A549 treated with CORT108297 at 1 μM for 4 hours (cell line): ENCODE measurements at places on chromosomes 3 and 15. TPM values are rescaled to one million over a fixed set of nuclear protein-coding genes. Genes with fewer than 3 reads are reported as not detected.

The GRM7 gene
- total RNA-seq: not detected in 5 replicates

The SLC38A3 gene
- total RNA-seq: 0.02 to 0.23 TPM (median 0.08 TPM) in 4 of 5 replicates, not detected in the other

The PSMD6 gene
- total RNA-seq: 72.6 to 87.9 TPM (median 76.8 TPM) in 5 replicates

The RRP9 gene
- 38.5 to 53.0 TPM (median 51.1 TPM) in 5 replicates for total RNA-seq

The TUSC7 gene
- not detected in 5 replicates for total RNA-seq

The GPR156 gene
- total RNA-seq: 0.25 to 0.54 TPM (median 0.46 TPM) in 5 replicates

The CEP97 gene
- total RNA-seq: 3.5 to 5.4 TPM (median 4.6 TPM) in 5 replicates

The SOX2 gene
- total RNA-seq: 0.68 to 0.95 TPM (median 0.76 TPM) in 5 replicates

The FBXW12 gene
- total RNA-seq: not detected in 5 replicates

The DTWD1 gene
- 14.3 to 16.3 TPM (median 15.5 TPM) in 5 replicates for total RNA-seq

The P2RY1 gene
- total RNA-seq: 0.36 to 0.49 TPM (median 0.37 TPM) in 5 replicates

The DZIP1L gene
- total RNA-seq: 5.6 to 8.2 TPM (median 7.9 TPM) in 5 replicates

The GAP43 gene
- total RNA-seq: 0.06 to 0.08 TPM (median 0.06 TPM) in 4 of 5 replicates, not detected in the other

The ISLR gene
- 0.25 to 0.45 TPM (median 0.35 TPM) in 5 replicates for total RNA-seq

The RPS17 gene
- 3,680 to 4,192 TPM (median 4,148 TPM) in 5 replicates for total RNA-seq

The TLR9 gene
- 0.05 to 0.13 TPM in 2 of 5 replicates, not detected in the others for total RNA-seq

The TNFAIP8L3 gene
- total RNA-seq: 7.0 to 10.0 TPM (median 8.9 TPM) in 5 replicates

The EDEM1 gene
- 16.1 to 19.6 TPM (median 17.5 TPM) in 5 replicates for total RNA-seq

The HESX1 gene
- 0.12 to 0.43 TPM (median 0.24 TPM) in 4 of 5 replicates, not detected in the other for total RNA-seq

The SCAANT1 gene
- total RNA-seq: not detected in 5 replicates

The PAQR9 gene
- 3.0 to 3.7 TPM (median 3.2 TPM) in 5 replicates for total RNA-seq

The ERICH6 gene
- 0.18 TPM in 1 of 5 replicates, not detected in the others for total RNA-seq

The SLC35G2 gene
- total RNA-seq: 25.5 to 30.9 TPM (median 28.9 TPM) in 5 replicates

The SIDT1 gene
- 0.47 to 0.69 TPM (median 0.53 TPM) in 5 replicates for total RNA-seq

The TOP2B gene
- total RNA-seq: 59.1 to 91.1 TPM (median 63.2 TPM) in 5 replicates

The MFGE8 gene
- 291 to 376 TPM (median 344 TPM) in 5 replicates for total RNA-seq

The SLC22A13 gene
- total RNA-seq: 0.05 to 0.13 TPM (median 0.08 TPM) in 5 replicates

The ROPN1 gene
- total RNA-seq: not detected in 5 replicates

The INSYN1 gene
- 1.3 to 1.8 TPM (median 1.5 TPM) in 5 replicates for total RNA-seq

The CHRD gene
- total RNA-seq: 0.13 to 0.48 TPM (median 0.16 TPM) in 5 replicates

The PTPRG gene
- 1.6 to 2.8 TPM (median 2.6 TPM) in 5 replicates for total RNA-seq

The TM6SF1 gene
- 0.07 to 0.38 TPM (median 0.08 TPM) in 3 of 5 replicates, not detected in the others for total RNA-seq

The SCN5A gene
- total RNA-seq: 0.33 to 2.1 TPM (median 0.93 TPM) in 5 replicates

The TRNT1 gene
- total RNA-seq: 29.9 to 36.1 TPM (median 33.0 TPM) in 5 replicates

The ALPK3 gene
- 0.05 to 0.28 TPM (median 0.18 TPM) in 5 replicates for total RNA-seq
